ENCODE measurements at places on chromosomes 12 and 14.

DNA sequence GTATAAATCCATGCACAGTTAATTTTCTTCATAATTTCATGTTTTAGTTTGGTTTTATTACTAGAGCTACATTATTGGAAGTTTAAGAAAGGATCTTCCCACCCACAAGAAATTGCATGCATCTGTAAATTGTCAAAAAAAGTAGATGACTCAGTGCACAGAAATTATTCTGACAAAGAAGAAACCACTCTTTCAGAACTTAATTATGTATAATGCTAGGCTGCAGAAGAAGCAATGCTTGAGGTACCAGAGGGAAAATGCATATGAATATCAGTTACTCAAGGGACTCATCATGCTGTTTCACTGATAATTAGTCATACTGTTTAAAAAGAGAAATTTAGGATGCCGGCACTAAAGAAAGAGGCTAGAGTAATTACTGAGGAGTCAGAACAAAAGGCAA, 147.0 kb downstream of the SLC16A7 start:
- DNase-seq = no peak

- DNase-seq = no peak
These were observed 38.6 kb downstream of the SPTSSA start for GRCh38 chr14:34423445-34423844.

DNA sequence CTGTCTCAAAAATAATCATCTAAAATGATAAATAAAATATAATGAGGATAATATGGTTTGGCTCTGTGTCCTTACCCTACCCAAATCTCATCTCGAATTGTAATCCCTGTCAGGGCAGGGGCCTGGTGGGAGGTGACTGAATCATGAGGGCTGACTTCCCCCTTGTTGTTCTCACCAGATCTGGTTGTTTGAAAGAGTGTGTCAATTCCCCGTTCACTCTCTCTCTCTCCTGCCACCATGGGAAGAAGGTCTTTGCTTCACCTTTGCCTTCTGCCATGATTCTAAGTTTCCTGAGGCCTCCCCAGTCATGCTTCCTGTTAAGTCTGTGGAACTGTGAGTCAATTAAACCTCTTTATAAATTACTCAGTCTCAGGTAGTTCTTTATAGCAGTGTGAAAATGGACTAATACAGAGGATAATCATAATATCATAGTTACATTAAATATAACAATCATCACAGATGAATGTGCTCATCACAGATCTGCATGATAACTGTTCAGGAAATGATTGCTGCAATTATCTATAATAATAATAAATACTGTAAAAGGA, 12.6 kb downstream of the EFCAB11 start:
- no peak for DNase-seq

DNA sequence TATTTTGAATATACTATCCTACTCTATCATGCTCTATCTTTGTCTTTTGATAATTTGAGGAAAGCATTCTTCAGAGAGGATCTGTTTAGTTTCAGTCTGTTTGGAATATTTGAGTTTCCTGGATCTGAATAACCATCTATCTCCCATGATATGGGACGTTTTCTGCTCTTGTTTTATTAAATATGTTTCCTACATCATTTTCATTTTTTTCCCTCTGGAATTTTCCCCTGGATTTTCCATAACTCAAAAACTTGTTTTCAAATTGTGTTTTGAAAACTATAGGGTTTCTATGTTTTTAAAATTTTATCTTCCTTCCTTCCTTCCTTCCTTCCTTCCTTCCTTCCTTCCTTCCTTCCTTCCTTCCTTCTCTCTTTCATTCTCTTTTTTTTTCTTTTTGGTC, 974.2 kb downstream of the TMEM121 start:
- DNase-seq = no peak

DNA sequence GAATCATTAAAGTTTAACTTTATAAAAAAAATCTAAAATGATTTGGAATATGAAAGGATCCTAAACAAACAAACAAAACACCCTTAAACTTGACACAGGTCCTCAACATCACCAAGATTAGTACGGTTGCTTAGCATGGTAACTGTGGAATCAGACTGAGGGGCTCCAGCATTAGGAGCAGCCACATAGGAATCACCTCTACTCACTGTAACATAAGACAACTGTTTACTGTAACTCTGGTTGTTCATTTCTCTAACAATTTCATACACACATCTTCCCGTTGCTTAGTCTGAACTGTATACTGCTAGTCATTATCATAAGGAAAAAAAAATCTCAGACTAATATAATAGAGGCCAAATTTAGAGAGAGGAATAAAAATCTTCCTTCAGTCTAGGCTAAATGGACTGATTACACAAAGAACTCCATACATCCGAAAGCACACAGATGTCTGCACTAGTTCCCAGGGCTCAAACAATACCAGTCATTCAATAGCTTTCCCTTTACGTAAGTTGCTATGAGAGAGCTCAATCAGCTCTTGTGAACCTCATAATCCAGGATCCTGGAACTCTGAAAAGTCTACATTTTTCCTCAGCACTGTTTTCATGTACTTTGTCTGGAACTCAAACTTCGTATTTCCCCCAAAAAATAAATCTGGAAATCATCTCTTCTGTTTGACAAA, 26.0 kb downstream of the LRP6 start:
- no peak for DNase-seq

- DNase-seq = no peak
These were observed 66.5 kb downstream of the TBC1D30 start for GRCh38 chr12:64890873-64891468.

DNA sequence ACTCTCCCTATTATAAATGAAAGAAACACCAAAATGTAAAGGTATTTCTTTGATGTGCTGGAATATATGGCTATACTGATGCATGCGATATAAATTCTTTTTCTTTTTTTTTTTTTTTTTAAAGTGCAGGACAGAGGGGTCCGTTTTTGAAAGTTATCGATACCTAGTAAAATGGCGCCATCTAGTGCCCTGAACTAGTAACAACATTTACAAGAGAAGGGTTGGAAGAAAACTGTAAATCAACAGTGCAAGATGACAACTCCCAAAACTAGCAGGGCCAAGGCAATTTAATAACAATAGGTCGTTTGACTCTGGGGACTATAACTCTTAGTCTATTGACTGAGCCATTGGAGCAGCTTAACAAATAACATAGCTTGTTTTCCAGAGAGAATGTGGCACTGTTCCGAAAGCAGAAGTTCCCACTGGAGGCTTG, 137.7 kb downstream of the SPTSSA start:
- no peak for DNase-seq

DNA sequence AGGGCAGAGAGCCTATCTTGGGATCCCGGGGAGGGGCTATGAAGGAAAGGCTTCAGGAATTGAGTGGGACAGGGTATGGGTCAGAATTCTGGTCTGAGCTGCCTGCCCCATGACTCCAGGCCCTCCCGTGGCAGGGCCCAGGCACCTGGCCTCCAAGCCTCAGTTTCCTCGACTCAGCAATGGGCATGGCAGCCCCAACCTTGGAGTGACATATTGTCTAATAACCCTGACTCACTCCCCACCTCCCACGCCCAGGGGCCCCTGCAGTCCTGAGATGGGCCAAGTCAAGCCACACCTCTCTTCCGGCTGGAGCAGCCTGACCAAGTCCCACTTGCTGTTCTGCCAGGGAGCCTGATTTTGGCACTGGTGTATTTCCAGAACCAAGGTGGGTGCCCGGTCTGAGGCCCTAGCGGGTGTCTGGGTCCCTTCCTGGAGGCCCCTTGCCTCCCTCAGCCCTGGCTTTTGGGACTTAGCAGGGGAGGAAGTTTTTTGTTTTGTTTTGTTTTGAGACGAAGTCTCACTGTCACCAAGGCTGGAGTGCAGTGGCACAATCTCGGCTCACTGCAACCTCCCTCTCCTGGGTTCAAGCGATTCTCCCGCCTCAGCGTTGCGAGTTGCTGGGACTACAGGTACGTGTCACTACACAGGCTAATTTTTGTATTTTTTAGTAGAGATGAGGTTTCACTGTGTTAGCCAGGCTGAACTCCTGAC, 40.3 kb upstream of the RCOR1 start:
- DNase-seq = no peak

DNA sequence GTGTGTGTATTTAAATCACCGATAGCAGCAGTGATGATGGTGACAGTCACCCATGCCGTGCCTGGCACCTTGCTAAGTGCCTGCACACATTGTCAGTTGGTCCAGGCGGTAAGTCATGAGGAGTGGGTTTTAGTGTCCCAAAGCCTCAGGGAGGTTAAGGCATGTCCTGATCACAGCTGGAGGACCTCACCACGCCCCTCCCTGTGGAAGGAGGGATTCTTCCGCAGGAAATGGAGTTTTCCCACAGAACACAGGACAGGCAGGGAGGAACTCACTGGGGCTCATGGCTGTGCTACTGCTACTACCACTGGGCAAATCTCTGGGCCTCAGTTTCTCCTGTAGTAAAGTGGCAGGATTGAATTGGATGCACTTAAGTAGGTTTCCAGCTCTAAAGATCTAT, 142.3 kb downstream of the CACNA1C start:
- DNase-seq = no peak

GRCh38 chr12:69685810-69686209, 13.3 kb downstream of the BEST3 start:
- DNase-seq = no peak

DNA sequence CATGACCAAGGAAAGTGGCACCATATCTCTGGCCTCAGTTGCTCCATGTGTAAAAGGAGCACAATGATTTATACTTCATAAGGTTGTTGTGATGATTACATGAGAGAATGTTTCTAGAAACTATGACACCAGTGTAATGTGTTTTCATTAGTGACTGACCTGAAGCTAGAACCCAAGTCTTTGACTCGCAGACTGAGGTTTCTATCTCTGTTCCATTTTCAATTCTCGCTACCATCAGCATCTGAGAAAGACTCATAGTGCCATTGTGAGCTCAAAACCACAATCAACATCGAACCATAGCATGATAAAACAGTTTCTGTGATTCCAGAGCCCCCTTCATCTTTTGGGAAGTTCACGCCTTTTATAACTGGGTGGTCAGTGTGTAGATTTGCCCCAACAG, 53.8 kb downstream of the STAB2 start:
- no peak for DNase-seq

All from esophagus squamous epithelium (tissue), 5 donors.